ENCODE measurements at places on chromosomes 7 and 10.
A peak's percentile ranks its signal among the peaks of the same experiment; 100 is the strongest.

GRCh38 chr7:50475340-50475739 lies 25.2 kb upstream of the FIGNL1 start:
- DNase-seq, result no peak

DNA sequence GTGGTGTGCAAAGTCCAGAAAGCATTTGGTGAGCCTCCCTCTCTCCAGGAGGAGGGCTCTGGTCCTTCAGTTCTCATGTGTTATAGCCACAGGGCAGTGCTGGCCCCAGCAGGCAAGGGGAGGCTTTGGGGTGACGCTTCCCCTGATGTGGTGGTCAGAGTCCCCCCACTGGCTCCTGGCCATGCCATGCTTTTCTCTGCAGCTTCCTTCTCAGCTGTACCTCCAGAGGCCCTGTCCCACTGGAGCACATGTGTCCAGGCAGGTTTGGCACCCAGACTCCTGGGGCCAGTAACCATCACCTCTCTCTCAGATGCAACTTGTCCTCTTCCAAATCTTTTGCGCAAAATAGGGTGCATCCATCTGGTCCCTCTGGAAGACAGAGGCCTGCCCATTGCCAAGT lies 233.0 kb upstream of the ZNF32 start:
- DNase-seq, result no peak

GRCh38 chr7:156566812-156567549 lies 73.6 kb upstream of the RNF32 start:
- DNase-seq, result no peak

- DNase-seq, result no peak
Observed at GRCh38 chr7:5541087-5541992, 117.7 kb upstream of the TNRC18 start.

- no peak for DNase-seq
Observed at GRCh38 chr10:71093531-71093930, 118.8 kb upstream of the UNC5B start.

GRCh38 chr10:29130190-29130673 lies 158.6 kb upstream of the LYZL1 start:
- DNase-seq, result peak; percentile 22

- no peak for DNase-seq
Observed at GRCh38 chr7:117992635-117993376, 119.6 kb upstream of the CTTNBP2 start.

DNA sequence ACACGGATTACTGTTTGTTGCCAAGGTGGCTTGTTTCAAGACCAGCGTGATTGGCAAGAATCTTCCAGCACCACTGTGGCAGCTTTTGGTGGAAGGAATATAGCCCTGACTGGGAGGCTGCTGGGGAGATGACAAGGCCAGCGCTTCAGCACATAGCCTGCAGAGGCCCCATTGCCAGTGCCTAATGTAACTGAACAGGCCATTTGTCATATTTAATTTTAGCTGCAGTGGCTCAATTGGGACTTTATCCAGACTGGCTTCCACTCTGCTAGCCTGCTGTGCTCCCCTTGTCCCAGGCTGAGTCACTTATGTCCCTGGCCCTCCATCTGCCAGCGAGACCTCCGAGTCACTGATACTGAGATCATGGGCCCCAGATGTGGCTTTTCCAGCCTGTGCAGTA lies 483.1 kb downstream of the GALNT17 start:
- DNase-seq, result no peak

GRCh38 chr7:50367570-50367969 lies 63.1 kb downstream of the IKZF1 start:
- DNase-seq, result no peak

- DNase-seq, result no peak
Observed at GRCh38 chr10:72218325-72218724, 2.2 kb upstream of the ASCC1 start.

GRCh38 chr10:64506963-64507362 lies 985.8 kb downstream of the REEP3 start:
- DNase-seq, result no peak

Data from ACHN (cell line).